Thymus (tissue), 14 donors: ENCODE measurements at places on chromosomes 5 and 9. TPM values are rescaled to one million over a fixed set of nuclear protein-coding genes. Genes with fewer than 3 reads are reported as not detected.

Gene FPGS
- total RNA-seq = 30.4 TPM

Gene NNT
- total RNA-seq = 49.2 TPM

Gene TPPP
- total RNA-seq = 0.24 TPM

Gene PAPPA
- 0.28 TPM for total RNA-seq

Gene SLC6A19
- 0.09 TPM for total RNA-seq

Gene NDUFAF2
- 24.4 TPM for total RNA-seq

- no peak overlapping the region for H3K4me3 ChIP-seq
- H3K36me3 ChIP-seq = no peaks in the 10 kb centered on the region
- no peaks in the 10 kb centered on the region for H3K27me3 ChIP-seq
Measured at GRCh38 chr5:72451741-72452505, 55.3 kb downstream of the ZNF366 start.

- no peak for DNase-seq
- no peak overlapping the region for H3K4me3 ChIP-seq
- peaks cover 26% of the 10 kb centered on the region for H3K4me1 ChIP-seq
- peaks cover 5% of the 10 kb centered on the region for H3K36me3 ChIP-seq
- no peak overlapping the region for H3K27ac ChIP-seq
Measured at GRCh38 chr5:172685091-172685490, 44.0 kb downstream of the NEURL1B start.

- no peak for DNase-seq
- H3K4me3 ChIP-seq = no peak overlapping the region
- H3K36me3 ChIP-seq = no peaks in the 10 kb centered on the region
- H3K27ac ChIP-seq = no peak overlapping the region
Measured at GRCh38 chr9:135471791-135472640, 7.6 kb upstream of the PPP1R26 start.

DNA sequence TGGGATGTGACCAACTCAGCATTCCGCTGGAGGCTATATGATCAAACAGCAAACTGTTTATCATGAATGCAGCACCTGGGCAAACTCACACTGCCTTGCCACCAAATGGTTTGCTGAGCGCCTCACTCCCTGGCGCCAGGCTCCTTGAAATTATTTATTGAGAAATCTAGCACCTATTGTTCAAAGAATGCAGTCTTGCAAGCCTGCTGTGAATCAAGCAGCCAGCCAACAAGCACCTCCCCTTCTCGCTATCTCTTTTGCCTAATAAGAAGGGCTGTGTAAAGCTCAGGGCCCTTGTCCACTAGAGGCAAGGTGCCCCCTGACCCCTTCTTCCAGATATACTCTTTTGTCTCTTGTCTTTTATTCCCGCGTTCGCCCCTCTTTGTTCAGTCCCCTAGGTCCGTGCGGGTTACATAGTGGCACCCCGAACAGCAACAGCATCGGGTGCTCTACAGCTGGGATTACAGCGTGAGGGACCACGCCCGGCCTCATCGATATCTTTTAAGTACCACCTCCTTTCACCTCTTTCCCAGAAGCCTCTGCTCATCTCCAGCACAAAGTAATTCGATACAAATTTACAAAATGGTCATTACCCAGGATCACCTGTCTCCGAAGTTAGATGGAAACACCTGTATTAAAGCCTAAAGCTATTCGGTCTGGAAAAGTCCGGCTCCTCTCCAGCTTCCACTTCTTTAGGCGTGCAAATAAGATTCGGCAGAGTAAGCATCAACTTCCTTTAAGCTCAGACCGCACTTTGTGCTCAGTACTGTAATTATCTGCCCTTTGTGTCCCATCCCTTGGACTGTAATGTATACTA, 896 bp downstream of the RIGI start:
- no peaks in the 10 kb centered on the region for H3K27me3 ChIP-seq
- peak overlapping the region; percentile 92 for H3K4me3 ChIP-seq
- no peak for DNase-seq
- H3K27ac ChIP-seq = peak overlapping the region; percentile 76
- no peaks in the 10 kb centered on the region for H3K36me3 ChIP-seq

- H3K27me3 ChIP-seq = no peaks in the 10 kb centered on the region
- DNase-seq = no peak
- H3K27ac ChIP-seq = no peak overlapping the region
- H3K36me3 ChIP-seq = no peaks in the 10 kb centered on the region
Measured at GRCh38 chr9:20854444-20854843, 170.4 kb downstream of the FOCAD start.

DNA sequence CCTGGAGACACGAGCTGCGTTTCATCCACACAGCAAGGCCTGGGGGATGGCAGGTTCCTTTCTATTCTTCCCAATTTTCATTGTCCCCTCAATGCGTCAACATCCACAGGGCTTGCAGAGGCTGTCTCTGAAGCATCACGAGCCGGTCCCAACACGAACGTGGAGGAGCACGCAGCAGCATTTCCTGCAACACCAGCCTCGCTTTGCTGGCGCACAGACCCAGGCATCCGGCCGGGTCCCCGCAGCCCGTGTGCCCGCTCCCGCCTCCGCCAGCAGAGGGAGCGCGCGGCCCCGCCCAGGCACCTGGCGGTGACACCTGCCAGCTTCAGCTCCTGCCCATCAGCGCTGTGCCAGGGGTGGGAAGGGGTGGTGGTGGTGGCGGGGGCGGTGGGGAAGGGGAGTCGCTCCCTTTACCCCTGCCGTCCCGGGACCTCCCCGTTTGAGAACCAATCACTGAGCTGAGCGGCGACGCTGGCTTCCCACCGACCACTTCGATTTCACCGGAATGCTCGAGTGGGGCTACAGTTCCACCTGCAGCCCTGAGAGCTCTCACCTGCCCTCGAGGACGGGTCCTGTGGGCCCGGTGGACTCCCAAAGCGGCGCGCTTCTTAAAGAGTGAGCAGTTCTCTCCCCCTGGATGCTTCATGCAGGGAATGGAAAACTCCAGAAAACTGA, 464.5 kb downstream of the ICE1 start:
- no peaks in the 10 kb centered on the region for H3K36me3 ChIP-seq
- DNase-seq = peak; percentile 39
- H3K27me3 ChIP-seq = peaks cover 2% of the 10 kb centered on the region
- no peak overlapping the region for H3K4me3 ChIP-seq
- H3K4me1 ChIP-seq = no peaks in the 10 kb centered on the region

DNA sequence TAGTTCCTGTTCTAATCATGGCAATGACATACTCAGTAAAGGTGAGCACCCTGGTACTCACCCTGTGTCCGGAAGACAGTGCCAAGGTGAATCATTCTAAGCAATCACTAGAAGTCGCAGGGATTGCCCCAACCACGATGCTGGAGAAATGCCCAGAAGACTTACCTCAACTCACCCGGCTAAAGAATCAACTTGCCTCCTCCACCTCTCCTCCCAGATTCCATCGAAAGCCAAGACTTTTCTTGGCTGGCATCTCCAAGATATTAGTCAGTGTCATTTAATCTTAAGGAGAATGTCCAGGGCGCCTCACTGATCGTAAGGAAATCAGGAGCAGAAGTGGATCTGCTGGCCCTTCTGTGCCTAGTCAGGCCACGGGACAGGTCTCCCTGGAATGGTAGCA, 204.9 kb downstream of the ERCC6L2 start:
- no peak overlapping the region for H3K4me3 ChIP-seq
- no peak overlapping the region for H3K27ac ChIP-seq
- H3K4me1 ChIP-seq = no peaks in the 10 kb centered on the region
- H3K27me3 ChIP-seq = no peaks in the 10 kb centered on the region

DNA sequence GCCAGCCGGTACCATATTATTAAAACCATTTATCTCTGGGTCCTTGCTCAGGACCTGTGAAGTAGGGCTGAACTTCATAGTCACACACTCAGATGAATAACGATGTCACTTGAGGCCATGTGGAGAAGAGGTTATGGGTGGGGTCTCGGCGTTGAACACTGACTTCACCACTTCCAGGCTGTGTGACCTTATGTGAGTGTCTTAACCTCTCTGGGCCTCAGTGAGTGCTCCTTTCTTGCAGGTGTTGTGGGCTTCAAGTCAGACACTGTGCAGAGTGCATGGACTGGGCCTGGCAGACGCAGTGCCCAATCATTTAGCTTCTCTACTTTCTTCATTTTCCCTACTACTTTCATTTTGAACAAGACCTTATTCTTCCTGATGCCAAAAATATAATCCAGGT, 278.8 kb downstream of the PBX3 start:
- H3K27ac ChIP-seq = no peak overlapping the region
- no peak for DNase-seq
- no peaks in the 10 kb centered on the region for H3K36me3 ChIP-seq
- H3K4me1 ChIP-seq = no peaks in the 10 kb centered on the region
- no peaks in the 10 kb centered on the region for H3K27me3 ChIP-seq
- H3K4me3 ChIP-seq = no peak overlapping the region

GRCh38 chr5:179260324-179261070, 84.8 kb downstream of the ADAMTS2 start:
- H3K36me3 ChIP-seq = no peaks in the 10 kb centered on the region
- no peaks in the 10 kb centered on the region for H3K27me3 ChIP-seq
- DNase-seq = no peak
- H3K4me1 ChIP-seq = no peaks in the 10 kb centered on the region
